Stimulated activated CD4-positive, alpha-beta T cell treated with anti-CD3 and anti-CD28 coated beads, TNF-alpha, amount 100 ng/mL, for 1 hour (primary cell): ENCODE measurements at places on chromosomes 7 and 10.

GRCh38 chr7:47438411-47439029 lies 143.4 kb downstream of the TNS3 start:
- DNase-seq, result no peak

DNA sequence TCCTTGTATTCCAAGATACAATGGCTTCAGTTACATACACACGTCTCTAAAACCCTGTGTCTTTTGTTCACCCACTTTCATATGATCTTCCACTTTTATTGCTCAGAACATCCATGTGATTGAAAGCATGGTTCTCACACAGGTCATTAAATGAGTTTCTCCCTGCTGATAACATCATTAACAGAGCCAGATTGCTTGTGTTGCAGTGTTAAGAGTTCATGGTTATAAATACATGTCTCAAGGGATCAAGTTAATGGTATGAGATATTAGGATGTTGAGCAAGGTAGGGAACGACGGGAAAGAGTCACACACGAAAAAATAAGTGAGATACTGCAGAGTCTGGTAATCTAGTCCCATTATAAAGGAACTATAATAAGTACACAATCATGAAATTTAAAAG lies 861.5 kb downstream of the SORCS1 start:
- DNase-seq, result no peak

DNA sequence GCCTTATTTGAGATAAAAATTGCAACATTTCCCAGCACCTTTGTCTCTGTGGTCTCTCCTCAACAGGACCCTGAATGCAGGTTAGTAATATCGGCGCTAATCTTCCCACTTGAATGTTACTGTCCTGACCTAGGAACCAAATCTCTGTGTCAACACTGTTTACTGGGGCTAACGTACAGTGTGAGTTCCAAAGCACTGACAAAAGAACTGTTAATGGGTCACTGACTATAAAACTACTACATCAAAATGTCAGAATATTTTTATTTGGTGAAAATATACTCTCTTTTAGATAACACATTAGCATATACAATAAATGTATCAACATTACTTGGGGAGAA lies 33.3 kb downstream of the CACUL1 start:
- no peak for DNase-seq

- DNase-seq, result no peak
Measured at GRCh38 chr7:53428045-53428444, 392.6 kb downstream of the POM121L12 start.

GRCh38 chr10:113126229-113127201 lies 176.5 kb downstream of the TCF7L2 start:
- peak; percentile 26 for DNase-seq

DNA sequence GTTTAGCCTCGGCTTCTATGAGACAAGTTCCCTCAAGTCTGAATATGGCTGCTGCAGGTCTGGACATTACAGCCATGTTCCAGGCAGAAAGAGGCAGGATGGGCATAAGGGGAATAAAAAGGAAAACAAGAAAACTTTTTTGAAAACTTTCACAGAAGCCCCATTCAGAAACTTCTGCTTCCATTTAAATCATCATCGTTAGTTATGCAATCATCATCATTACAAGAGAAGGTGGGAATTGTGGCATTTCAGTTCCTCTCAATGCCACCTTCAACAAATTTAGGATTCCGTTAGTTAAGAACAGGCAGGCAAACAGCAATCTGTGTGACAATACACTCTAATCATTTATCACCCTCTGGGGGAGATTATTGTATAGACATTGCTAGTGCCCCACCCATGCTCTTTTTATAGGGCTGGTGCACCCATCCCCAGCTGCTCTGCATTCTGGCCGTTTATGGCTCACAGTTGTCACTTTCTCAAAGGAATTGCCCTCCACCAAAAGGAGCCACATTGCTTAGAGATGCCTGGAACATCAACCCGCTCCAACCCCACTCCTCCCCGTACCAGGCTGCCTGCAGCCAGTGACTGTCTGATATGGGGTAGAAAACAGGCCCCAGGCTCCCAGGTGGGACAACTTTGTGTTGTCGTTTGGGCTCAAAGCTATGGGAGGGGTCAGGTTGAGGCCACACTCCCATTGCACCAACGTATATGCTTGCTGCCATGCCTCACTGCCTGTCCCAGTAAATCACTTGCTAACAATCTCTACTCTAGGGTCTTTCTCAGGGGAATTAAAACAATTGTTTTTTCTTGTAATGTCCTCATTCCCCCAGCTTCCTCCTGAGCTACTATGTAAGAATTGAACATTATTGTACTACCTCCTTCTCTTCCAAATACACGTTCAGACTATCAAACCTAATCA lies 24.2 kb downstream of the ITGB8 start:
- no peak for DNase-seq

DNA sequence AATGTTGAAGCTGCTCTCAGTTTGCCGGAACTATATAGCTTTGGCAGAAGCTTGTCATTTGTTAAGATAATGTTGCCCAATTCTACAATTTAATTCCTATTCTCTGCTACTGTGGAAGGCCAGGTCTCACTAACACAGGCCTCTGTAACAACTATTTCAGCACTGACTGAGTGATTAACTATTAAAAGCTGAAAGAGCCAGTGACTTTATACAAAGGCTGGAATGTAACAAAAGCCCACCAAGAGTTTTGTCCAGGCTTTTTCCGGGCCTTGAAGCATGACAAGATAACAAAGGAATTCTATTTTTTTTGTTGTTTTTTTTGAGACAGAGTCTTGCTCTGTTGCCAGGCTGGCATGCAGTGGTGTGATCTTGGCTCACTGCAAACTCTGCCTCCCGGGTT lies 795.6 kb downstream of the PHTF2 start:
- DNase-seq, result no peak

DNA sequence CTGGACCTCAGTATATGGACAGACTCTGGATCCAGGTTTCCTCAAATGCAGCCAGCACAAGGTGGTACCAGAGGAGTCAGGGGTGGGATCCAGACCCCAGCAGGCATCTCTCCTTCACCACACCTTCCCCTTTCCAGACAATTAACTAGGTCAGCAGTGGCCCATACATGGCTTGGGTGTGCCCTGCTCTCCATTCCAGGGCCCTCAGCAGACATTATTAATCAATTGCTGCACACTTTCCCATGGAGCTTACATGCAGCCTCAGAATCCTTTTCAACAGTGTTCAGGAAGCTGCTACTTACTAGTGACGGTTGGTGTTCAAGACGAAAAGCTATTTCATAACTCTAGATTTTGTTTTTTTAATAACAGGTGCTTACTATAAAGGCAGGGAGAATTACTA lies 6.0 kb downstream of the COL13A1 start:
- DNase-seq, result no peak

- DNase-seq, result no peak
Measured at GRCh38 chr7:105820363-105821066, 55.9 kb downstream of the ATXN7L1 start.

DNA sequence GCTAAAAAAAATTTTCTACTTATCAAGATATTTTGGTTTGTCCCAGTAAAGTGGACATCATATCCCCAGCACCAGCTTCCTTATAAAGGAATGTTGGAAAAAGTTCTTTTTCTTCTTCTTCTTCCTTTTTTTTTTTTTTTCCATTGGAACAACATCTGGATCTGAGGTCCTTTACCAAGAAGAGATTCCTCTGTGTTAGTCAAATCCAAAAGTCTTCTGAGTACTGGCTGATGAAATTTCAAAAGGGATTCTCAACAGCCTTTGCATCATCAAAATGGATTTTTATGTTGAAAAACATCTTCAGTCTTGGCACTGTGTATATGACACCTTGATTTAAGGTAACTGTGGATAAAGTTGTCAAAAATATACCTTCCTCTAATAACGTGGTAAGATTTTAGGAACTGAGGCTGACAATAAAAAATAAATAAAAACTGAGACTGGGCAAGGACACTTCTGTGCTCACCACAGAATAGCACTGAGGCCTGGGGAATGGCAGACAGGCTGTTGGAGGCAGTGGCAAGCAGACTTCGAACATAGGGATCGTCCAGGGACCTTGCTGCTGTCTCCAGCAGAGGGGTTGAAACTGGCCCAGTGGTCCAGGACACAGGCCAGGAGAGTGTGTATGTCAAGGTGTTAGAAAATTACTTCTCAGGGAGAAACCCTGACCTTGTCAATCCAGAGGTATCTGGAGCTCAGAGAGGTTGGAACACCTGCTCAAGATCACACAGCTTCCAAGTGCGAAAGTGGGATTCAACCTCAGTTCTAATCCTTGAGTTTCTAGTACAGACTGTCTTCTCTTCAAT lies 130.4 kb downstream of the PTPN20 start:
- no peak for DNase-seq

GRCh38 chr10:110260746-110261477 lies 43.8 kb downstream of the SMNDC1 start:
- no peak for DNase-seq

DNA sequence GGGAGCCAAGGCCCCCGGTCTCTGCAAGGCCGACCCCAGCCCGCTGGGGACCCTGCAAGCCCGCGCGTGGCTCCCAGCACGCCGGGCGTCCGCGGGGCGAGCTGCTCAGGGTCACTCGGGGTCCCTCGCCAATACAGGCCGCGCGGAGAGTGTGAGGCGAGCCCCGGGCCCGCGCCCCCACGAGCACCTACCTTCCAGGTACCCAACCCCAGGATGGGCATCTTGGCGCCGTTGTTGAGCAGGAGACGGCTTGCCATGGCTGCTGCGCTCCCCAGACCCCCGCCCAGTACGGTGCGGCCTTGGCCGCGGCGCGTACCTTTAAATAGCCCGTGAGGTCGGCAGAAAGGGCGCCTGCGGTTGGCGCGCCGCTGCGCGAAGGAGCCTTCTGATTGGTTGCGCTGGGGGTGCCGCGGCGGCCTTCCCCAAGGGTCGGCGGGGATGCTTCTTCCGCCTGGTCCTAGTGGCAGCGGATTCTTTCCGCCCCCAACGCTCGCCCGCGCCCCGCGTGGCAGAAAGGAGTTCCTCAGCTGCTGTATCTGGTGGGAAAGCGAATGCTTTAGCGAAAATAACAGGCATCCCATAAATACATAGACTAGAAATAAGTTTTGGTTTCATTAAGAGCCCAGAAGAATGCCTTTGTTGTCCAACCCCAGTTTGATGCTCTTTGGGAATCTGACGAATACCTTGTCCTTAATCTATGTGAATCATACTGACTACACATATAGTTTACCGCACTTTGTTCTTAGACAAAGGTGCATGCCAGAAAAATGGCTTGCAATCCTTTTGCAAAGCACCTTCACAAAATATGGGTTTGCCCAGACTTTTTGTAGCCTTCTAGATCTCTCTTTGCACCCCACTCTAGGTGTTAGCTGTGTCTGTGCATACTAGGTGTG lies at the start of gene AKR1B1:
Gene AKR1B1 (minus strand): TSS at position 295 of the 893 bp plus-strand sequence. CDS start 38 bp downstream, at position 257.
- DNase-seq, result peak; percentile 50

DNA sequence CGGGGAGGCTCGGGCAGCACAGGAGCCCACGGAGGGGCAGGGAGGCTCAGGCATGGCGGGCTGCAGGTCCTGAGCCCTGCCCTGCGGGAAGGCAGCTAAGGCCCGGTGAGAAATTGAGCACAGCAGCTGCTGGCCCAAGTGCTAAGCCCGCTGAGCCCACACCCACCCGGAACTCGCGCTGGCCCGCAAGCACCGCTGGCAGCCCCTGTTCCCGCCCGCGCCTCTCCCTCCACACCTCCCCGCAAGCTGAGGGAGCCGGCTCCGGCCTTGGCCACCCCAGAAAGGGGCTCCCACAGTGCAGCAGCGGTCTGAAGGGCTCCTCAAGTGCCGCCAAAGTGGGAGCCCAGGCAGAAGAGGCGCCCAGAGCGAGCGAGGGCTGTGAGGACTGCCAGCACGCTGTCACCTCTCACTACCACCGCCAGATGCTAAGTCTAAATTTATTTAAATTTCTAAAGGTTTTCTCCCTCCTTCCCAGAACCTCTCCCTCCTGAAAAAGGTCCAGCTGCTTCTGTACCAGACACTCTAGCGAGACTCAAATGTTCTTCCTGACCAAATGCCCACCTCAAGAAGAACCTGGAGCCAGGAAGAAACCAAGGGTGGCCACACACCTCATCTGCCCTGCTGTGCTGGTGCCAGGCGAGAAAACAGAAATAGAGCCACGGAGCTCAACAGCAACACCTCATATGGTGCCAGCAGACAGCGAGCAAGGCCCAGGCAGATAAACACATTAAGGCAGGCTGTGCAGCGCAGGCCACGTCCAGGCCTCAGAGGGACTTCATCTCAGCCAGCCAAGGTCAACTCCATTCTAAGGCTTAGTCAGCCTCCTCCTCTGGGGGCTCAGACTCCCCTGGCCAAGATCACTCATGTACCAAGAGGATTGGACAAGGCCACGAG lies 47.0 kb downstream of the KCNMA1 start:
- no peak for DNase-seq

GRCh38 chr10:17764142-17764541 lies 12.1 kb downstream of the TMEM236 start:
- DNase-seq, result no peak

- peak; percentile 16 for DNase-seq
Measured at GRCh38 chr10:110643653-110644597, at the start of gene RBM20. RBM20 (plus strand) TSS chr10:110644336; CDS start chr10:110644455, 119 bp downstream.

- DNase-seq, result no peak
Measured at GRCh38 chr7:80641548-80641947, 3.1 kb downstream of the CD36 start.

DNA sequence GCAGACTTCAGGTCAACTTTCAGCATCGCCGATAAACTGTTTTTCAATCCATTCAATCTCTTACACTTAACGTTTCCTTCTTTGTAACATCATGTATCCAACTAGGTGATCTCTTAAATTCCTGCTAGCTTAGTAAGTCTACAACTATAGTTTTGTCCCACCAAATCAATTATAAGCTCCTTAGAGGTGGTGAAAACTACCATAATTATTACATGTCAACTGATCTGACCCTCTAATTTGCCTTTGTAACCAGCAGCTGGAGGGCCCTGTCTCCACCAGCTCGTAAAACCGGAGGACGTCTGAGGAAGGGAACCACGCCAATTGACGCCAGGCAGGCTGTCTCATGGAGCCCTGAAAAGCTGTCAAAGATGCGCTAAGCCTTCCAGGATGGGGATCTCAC lies 113.4 kb downstream of the ABCC2 start:
- no peak for DNase-seq

DNA sequence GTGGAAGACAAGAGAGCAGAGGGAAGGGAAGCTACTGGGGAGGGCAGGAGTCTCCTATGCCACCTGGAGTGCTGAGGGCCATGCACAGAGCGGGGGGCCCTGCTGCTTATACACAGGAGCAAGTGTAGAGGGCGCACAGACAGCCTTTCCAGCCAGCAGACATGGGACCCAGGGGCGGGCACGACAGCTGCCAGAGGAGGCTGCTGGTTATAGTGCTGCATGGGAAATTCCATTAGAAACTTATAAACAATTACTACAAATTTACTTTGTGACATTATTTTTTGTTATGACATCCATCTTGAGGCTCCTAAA lies 90.5 kb downstream of the WDFY4 start:
- DNase-seq, result no peak

GRCh38 chr7:139645572-139646523 lies 122.4 kb downstream of the CLEC2L start:
- DNase-seq, result peak; percentile 70

- DNase-seq, result no peak
Measured at GRCh38 chr7:125444864-125445263, 515.2 kb upstream of the POT1 start.

GRCh38 chr10:103491729-103492364 lies 1.7 kb upstream of the NEURL1 start:
- DNase-seq, result no peak

GRCh38 chr10:129785536-129785981 lies 178.5 kb downstream of the EBF3 start:
- DNase-seq, result no peak

DNA sequence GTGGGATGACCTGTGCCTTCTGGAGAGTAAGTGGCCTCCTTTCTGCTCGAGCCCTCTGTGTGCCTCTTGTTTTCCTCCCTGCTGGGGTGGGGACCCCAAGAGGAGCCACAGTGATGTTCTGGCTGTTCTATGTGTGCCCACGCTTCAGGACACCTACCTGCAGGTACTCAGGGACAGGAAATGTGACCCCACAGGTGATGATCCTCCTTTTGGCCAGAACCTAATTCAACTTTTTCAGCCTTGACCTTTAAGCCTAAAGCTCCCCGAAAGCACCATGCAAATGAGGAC lies 70.3 kb downstream of the VWA2 start:
- DNase-seq, result no peak
